ENCODE measurements at places on chromosomes 3 and 15.
A peak's percentile ranks its signal among the peaks of the same experiment; 100 is the strongest.

- no peak for DNase-seq
Observed at GRCh38 chr3:169923189-169923588, 11.8 kb downstream of the SAMD7 start.

GRCh38 chr3:107775974-107776373, 253.2 kb downstream of the BBX start:
- no peak for DNase-seq

GRCh38 chr3:170010498-170010897, 27.3 kb upstream of the GPR160 start:
- no peak for DNase-seq

DNA sequence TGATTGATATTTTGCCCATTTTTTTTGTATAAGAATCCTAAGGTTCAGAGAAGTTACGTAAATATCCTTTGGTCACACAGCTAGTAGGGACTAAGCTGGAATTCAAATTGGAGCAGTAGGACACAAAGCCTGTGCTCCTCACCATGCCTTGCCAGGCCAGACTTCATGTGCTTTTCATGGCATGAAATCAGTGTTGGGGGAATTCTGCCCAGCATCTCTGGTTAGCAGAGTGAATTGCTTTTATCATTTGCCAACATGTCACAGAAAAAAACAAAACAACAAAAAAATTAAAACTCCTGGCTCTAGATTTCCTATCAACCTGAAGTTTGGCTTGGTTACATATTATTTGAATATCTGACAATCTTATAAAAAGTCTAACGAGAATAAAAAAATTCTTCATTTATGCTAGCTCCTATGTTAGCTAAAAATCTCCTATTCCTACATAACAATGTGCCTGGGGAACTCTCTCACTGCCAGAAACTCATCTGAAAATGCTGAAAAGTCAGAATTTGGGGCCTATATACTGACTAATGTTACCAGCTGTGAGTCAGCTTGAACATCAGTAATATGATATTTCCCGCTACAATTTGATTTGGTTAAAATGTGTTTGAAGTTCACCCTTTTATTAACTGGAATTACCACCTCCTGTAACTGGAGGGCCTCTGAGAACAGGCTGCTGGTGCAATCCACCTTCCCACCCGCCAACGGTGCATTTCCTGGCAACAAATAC, 141.7 kb downstream of the TIGIT start:
- DNase-seq = no peak

DNA sequence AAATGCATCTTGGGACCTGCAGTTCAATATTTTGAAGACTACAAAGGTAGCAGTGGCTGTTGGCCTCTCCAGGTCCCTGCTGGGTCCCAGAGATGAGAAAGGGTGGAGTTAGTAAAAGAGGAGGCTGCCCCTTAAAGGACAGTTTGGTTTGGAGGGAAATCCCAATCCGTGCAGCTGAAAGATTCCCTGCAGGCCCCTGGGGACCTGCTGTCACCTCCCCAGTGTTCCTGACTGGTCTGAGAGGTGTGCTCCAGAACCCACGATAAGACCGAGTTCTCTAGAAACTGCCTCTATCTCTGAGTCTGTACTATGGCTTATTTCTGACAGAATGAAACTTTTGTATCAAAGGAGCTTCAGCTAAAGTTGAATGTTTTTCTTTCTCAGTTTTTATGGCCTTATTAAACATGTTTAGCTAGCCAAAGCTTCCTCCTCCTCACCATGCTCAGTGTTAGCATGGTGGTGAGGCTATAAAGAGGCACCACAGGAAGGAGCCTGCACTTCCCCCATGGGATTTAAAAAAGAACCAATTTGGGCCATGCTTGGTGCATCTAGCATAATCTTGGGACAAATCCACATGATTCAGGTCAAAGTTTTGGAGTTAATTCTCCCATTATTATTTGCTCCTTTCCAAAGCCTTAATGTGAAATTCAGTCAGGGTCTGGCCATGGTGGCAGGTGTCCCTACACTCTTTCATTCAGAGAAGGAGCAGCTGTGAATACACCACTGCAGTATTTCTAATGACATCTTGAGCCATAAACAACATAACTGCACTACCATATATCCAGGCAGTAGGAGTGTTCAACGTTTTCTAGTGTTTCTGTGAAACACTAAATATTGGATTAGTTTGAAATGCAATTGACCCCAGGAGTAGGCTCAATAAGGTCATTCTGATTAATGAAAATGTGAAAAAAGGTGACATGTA, 74.4 kb downstream of the ATP1B3 start:
- no peak for DNase-seq

- DNase-seq = peak; percentile 23
Observed at GRCh38 chr3:139427283-139428060, 38.0 kb upstream of the COPB2 start.

DNA sequence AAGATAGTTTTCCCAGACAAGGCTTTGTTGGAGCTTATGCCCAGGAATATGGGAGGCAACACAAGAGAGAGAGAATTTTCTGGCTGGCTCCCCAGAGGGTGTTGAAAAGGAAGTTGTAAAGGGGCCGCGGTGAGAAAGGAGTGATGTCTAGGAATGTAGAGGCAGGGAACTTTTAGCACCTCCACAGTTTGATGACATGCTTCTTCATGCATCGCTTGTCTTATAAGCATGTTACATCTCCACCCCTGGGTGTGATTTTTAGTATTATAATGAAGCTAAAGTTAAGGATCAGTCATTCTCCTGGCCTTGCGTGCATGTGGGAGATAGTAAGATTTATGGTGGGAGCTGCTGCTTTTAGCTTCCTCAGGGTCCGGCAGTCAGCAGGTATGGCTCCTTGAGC, 32.8 kb upstream of the TF start:
- no peak for DNase-seq

- DNase-seq = no peak
Observed at GRCh38 chr3:158970006-158970405, 168.2 kb downstream of the MFSD1 start.

- DNase-seq = no peak
Observed at GRCh38 chr3:150098621-150099020, 127.9 kb upstream of the PFN2 start.

- no peak for DNase-seq
Observed at GRCh38 chr3:102972350-102972749, 537.5 kb downstream of the ZPLD1 start.

- no peak for DNase-seq
Observed at GRCh38 chr3:99023590-99024192, 122.2 kb upstream of the DCBLD2 start.

DNA sequence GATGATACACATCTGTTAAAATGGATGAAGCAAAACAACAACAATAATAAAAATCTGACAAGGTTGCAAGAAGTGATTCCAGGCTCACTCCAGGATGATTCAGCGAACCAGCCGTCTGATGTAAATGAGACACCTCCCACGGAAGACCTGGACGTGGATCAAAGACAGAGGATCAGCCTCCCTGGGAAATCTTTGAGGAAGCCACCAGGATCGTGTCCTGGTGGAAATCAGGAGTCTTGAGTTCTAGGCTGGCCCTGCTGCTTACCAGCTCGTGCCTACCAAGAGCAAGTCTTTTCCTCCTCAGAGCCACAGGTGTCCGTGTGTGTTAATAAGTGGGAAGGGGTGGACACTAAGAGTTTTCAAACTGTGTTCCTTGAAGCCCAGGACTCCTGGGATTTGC, 15.3 kb upstream of the ADCY5 start:
- DNase-seq = no peak

DNA sequence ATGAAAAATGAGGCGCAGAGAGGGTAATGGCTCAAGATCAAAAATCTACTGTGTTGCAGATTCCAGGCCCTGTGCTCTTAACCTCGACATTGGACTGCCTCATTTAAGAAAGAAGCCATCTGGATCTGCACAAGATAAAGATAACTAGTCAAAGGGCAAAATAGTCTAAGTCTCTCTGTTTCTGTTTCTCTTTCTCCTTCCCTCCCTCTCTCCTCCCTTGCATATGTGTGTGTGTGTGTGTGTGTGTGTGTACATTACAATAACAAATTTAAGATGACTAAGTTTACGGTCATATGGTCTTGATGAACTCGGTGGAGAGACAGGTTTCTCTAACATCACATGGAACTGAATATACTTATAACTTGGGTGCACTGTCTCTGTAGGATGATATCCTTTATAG, 69.2 kb downstream of the MEIS2 start:
- no peak for DNase-seq

DNA sequence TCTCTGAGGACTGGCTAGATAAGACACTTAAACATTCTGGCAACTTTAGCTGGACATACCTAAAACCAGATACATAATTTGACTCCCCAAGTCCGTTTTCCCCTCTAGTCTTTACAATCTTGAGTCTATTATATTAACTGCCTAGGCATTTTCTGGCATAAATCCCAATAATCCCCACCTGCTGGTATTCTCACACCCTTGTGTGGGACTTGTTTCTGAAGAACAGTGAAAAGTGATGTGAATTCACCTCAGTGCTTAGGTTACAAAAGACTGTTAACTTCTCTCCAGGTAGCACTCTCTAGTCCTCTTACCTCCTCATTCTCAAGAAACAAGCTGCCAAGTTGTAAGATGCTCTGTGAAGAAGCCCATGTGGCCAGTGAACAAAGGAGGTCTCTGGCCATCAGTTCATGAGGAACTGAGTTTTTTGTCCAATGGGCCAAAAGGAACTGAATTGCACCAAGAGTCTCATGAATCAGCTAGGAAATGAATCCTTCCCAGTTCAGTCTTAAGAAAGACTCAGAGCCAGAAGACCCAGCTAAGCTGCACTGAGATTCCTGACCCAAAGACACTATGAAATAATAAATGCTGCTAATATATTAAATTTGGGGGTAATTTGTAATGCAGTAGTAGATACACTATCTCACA, 4.1 kb downstream of the OSBPL11 start:
- DNase-seq = no peak

- DNase-seq = peak; percentile 61
Observed at GRCh38 chr3:12948891-12949711, 107.7 kb upstream of the RPL32 start.

DNA sequence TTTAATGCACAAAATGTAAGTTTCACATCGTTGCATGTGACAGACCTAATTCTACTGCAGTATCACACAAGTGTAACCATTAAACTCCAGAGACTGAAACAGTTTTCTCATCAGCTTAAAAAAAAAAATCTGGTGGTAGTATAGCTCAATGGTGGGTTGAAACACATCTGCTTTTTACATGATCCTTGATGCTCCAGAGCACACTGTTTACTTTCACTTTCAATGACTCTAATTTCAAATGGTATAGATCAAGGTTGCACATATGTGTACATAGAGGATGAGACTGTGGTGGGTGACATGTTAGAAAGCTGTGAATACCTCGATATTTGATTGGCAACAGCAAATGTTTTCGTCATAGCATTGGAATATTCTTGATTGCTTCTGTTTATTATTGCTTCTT, 22.4 kb downstream of the MCTP2 start:
- DNase-seq = peak; percentile 52

DNA sequence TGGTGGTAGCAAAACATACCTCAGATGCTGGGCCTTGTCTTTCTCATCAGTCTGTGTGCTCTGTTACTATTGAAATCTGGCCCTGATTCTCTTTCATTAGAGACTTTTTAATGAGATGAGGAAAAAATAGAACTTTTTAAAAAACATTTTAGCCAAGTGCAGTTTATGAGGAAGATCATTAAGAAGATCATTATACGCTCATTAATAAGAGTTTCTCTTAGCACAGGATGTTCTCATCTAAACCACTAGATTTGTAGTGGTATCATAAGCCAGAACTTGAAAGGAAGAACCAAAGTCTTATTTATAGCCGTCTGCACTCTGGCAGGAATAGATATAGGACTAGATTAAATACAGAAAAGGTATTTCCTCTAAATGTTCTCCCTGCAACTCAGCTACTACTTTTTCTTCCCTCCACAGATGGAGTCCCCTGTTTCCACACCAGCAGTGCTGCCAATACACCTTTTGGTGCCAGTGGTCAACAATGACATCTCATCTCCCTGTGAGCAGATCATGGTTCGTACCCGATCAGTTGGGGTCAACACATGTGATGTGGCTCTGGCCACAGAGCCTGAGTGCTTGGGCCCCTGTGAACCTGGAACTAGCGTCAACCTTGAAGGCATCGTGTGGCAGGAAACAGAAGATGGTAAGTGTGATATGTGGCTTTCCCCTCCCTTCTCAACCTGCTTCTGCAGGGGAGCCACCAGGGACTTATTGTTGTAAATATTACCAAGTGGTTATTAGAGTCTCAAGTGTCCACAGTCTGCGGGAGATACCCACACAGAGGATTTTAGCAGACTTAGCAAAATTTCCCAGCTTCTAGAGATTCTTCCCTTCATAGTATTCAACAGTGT, 152.8 kb downstream of the RBPMS2 start:
- DNase-seq = peak; percentile 85

DNA sequence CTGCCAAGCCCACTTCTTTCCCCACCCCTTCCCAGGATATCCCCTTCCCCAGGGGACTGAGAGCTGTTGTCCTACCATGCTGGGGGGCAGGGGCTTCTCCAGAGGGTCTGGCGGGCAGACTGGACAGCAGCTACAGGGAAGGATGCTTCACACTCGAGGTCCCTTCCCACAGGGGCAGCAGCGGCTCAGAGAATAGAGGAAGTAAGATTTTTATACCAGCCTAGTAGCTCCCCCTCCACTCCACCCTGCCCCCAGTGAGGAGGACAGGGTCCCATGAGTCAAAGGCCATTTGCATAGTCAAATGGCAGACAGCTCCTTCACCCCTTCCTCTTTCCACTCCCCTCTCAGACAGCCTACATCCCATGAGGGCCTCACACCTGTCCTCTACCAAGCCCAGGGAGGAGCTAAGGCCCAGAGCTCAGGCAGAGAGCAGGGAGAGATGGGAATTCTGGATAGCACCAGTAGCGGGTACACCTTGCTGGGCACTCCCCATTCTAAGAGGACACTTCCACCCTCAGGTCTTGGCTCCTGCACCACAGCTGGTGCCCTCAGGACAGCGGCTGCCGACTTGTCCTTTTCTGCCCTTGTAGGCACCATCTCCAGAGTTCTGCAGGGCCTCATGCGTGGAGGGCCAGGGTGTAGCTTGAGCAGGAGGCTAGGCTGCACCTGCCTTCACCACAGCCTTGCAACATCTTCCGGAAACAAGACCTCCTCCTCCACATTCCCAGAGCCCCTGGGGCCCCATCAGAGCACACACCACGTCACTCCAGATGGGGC, at the start of gene TLR9:
TSS of gene TLR9 (minus strand) at position 194 of the 777 bp plus-strand sequence. CDS start at position 78, 116 bp downstream.
- DNase-seq = no peak

DNA sequence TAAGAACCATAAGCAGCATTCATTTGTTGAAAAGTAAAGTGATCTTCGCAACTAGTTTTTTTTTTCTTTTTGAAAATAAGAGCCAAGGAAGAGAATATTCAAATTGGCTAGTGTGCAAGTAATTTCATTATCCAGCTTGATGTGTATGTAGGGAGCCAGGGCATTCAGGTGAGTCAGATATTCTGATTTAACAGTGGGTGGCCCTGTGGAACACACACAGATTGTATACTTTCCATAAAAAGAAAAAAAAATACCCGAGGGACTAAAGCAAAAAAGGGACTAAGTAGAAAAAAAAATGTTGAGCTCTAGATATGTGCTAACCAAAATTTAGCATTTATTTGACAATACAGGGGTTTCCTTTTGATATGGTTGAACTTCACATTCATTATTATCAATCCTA, 96.9 kb upstream of the ROPN1 start:
- DNase-seq = no peak

All from immature natural killer cell (primary cell).